ENCODE measurements at places on chromosomes 7 and 10.

GRCh38 chr10:100339236-100339635 lies 7.8 kb upstream of the SCD start:
- DNase-seq: no peak

GRCh38 chr7:20200361-20200760 lies 16.8 kb downstream of the MACC1 start:
- DNase-seq: no peak

DNA sequence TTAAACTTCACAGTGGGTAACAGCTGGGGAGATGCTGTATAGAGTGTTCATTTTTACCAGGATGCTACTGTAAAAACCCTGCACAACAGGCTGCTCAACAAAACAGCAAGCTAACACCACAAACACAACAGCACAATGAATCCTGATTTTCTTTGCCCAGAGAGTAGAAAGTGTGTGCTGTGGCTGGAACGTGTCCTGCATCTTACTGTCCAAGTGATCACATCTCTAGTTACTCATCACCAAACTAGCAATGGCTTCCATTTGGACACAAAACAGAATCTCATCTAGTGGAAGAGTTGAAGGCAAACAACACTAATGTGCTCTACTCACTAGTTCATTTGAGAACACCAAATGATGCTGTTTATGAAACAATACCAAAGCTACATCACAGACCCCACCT lies 121.2 kb downstream of the SLC25A13 start:
- no peak for DNase-seq

GRCh38 chr7:27064159-27064558 lies 31.6 kb downstream of the HOXA1 start:
- DNase-seq: no peak

DNA sequence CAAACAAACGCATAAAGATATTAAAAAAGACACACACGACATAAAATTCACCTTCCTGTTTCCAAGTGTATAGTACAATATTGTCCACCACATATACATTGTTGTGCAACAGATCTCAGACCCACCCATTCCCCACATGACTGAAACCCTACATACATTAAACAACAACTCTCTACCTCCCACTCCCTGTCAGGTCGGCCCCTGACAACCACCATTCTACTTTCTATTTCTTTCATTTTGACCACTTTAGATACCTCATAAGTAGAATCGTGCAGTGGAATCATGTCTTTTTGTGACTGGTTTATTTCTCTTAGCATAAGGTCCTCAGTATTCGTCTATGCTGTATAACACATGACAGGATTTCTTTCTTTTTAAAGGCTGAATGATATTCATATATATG lies 320.5 kb downstream of the BBS9 start:
- no peak for DNase-seq

GRCh38 chr7:100942045-100942774 lies 7.1 kb upstream of the MUC3A start:
- peak; percentile 70 for DNase-seq

DNA sequence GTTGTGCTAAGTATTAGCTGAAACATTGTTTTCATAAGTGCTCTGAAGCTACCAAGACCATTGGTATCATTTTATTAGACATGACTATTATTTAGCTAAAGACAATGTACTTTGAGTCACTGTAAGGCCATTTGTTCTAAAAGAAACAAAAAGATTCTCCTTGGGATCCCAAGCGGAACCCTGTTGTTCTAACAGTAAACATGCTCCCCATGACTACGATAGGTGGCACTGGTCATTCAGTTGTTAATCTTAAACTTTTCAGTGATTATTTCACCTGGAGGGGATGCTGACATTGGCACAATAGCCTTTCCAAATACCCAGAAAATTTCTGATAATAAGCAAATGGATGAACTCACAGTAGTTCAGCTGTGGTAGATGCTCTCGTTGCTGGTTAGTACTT lies 715.0 kb downstream of the AUTS2 start:
- DNase-seq: no peak

GRCh38 chr10:131207584-131208532 lies 103.7 kb downstream of the TCERG1L start:
- no peak for DNase-seq

GRCh38 chr10:44460416-44460815 lies 75.5 kb upstream of the CXCL12 start:
- DNase-seq: peak; percentile 37

- DNase-seq: peak; percentile 84
Measured at GRCh38 chr7:149662591-149663095, 110.7 kb downstream of the ZNF467 start.

GRCh38 chr7:40629891-40630290 lies 495.1 kb downstream of the SUGCT start:
- no peak for DNase-seq

DNA sequence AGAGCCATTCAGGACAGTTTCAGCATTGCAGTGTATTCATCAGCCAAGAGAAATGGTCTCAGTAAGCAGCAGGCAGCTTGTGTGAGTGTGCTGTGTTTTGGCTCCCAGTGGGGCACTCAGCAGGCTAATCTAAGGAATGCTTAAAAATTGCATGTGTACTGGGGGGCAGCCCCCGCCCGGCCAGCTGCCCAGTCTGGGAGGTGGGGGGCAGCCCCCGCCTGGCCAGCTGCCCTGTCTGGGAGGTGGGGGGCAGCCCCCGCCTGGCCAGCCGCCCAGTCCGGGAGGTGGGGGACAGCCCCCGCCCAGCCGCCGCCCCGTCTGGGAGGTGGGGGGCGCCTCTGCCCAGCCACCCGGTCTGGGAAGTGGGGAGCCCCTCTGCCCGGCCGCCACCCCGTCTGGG lies 116.2 kb downstream of the GRID1 start:
- DNase-seq: no peak

GRCh38 chr10:81674941-81675340 lies 200.1 kb upstream of the NRG3 start:
- DNase-seq: no peak

- DNase-seq: no peak
Measured at GRCh38 chr7:29639886-29640595, 76.4 kb downstream of the PRR15 start.

DNA sequence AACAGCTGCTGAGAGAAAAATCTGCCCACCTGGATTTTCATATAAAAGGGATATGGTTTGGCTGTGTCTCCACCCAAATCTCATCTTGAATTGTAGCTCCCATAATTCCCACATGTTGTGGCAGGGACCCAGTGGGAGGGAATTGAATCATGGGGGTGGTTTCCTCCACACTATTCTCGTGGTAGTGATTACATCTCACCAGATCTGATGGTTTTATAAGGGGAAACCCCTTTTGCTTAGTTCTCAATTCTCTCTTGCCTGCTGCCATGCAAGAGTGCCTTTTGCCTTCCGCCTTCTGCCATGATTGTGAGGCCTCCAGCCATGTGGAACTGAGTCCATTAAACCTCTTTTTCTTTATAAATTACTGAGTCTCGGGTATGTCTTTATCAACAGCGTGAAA lies 20.8 kb upstream of the MKI67 start:
- no peak for DNase-seq

DNA sequence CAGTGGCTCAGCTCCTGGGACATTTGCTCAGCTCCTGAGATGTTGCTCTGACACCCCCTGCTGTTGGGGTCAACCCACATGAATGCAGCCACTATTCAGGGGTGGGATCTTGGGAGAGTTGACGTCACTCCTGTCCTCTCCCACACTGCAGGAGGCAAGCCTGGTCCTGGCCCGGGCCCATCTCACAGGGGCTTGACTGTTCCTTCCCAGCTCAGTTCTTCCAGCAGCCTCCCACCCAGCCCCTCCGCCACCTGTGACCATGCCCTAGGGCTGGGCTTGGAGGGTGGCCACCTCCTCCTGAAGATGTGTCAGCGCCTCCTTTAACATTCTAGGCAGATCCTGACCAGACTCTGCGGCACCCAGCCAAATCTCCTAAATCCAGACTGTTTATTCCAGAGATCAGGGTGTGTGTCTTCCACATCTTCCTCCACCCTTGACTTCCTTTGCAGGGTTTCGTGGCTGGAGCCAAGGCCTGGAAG lies 19.1 kb upstream of the OPALIN start:
- peak; percentile 57 for DNase-seq

GRCh38 chr7:108598153-108598552 lies 28.5 kb downstream of the DNAJB9 start:
- DNase-seq: no peak

DNA sequence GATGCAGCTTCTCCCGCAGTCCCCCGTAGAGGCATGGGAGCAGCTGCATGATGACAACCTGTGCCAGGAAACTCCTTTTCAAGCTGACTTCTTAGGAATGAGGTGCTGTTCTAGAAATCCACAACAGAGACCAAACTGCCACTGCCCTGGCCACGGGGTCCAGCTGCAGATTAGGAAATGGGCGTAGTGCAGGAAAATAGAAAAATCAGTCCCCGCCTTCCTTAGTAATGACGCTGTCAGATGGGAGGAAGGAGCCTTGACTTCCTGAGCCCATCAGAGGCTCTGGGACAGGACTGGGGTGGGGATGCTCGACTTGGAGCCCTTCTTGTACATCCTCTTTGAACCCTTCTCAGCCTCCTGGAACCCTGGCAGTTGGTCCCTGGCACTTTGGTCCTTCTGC lies 227.8 kb upstream of the GRB10 start:
- DNase-seq: no peak

GRCh38 chr7:90817846-90818245 lies 221.7 kb downstream of the CDK14 start:
- DNase-seq: no peak

DNA sequence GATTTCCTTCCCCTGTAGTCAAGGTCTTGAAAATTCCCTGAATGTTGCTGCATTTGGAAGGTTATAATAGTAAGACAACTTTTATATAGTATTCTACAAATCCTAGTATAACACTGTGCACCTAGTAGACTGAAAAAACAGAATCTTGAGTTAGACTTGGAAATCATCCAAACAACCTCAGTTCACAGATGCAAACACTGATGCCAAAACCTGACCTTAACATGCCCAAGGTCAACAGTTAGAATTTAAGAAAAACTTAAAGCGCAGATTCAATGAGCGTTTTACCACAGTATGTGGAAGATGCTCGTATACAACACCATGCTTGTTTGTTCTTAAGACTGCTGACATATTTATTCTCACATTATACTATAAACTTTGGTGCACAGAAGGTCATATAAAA lies 3.0 kb downstream of the PIP4K2A start:
- DNase-seq: no peak

GRCh38 chr7:94368371-94368791 lies 26.3 kb upstream of the COL1A2 start:
- peak; percentile 70 for DNase-seq

DNA sequence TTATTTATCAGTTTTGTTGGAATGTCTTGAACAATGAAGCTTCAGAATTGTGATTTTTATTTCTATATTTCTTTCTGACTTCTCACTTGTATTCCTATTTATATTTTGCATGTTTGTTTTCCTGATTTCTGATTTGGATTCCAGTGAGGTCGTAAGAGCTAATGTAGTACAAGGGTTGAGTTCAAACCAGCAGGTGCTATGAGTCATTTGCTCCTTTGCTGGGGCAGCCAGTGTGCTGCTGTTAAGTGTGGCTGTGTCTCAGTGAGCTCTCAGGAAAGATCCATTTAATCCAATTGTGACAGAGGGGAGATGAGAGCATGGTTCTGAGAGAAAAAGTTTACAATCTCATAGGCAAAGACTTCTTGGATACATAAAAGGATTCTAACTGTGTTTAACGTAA lies 48.6 kb downstream of the MCU start:
- peak; percentile 54 for DNase-seq

- no peak for DNase-seq
Measured at GRCh38 chr7:98531717-98532116, 85.4 kb upstream of the NPTX2 start.

DNA sequence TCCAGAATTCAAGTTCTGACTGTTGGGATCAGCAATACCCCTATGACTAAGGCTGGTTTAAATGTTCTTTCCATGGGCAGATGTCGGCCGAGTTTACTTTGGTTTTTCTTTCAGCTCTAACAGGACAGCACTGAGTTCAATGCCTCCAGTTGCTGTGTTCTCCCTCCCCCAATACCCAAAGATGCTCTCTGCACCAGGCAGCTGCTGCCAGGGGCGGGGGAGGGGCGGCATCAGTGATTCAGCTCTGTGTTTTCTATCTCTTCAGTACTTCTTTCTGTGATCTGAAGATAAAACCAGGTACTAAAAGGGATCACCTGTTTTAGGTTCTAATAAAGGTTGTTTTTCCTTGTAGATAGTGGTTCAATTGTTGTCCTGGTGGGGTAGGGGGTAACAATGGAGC lies 576.7 kb upstream of the POT1 start:
- DNase-seq: no peak

DNA sequence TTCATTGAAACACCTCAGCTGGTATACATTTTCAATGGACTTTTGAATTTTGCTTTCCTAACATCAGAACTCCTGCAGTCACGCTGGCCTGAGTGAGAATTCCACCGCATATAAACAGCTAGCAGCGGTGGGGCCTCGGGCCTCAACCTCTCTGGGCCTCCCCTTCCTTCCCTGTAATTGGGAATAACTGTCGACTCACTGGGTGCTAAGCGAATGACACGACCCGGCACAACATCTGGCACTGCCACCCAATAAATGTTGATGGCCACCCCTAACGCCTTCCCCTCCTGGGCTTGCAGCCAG lies 670 bp downstream of the RCC1L start:
- no peak for DNase-seq

GRCh38 chr10:298033-298432 lies 162.8 kb downstream of the ZMYND11 start:
- DNase-seq: no peak

GRCh38 chr7:133796782-133797745 lies 330.1 kb upstream of the LRGUK start:
- no peak for DNase-seq

DNA sequence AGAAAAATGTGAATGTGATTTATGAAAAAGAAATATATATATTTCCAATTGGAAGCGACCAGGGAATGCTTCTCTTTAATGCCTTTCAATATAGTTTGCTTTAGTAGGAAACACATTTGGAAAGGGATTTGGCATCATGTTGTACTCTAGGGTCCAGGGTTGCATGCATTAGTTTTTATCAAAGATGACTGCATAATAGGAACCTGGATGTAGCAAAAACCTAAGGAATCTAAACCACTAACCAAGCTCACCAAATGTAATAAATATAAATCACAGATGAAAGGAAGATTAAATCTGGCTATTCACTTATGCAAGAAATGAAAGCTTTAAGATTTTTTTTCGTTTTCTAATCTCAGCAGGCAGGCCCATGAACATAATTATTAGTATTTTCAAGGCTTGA lies 120.0 kb downstream of the ATXN7L1 start:
- no peak for DNase-seq

GRCh38 chr10:90020506-90020905 lies 319.1 kb downstream of the KIF20B start:
- no peak for DNase-seq

DNA sequence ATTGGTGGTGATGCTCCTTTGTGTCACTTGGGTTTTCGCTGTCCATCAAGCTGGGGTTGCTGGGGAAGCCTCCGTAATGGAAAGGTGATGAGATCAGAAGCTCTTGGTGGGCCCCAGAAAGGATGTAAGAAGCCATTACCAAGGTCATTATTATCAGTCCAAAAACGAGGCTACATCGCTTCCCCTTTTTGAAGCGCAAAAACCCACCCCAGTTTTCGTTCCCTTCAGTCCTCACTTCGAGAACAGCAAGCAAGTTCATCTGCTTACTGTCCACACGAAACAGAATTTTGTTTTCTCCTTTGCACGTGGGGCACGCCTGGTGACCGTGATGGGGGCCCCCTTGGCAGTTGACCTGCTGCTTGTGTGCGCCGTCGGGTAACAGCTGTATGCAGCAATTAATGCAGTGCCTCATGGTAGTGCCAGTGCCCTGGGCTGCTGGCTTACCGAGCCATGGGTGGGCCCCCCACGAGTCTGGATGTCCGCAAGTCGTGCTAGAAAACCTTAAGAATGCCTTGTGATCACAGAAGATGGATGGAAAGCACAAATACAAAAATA lies 47.5 kb downstream of the CHST15 start:
- no peak for DNase-seq

- no peak for DNase-seq
Measured at GRCh38 chr10:127911218-127911866, 4.4 kb downstream of the PTPRE start.
